NCI-H187 treated with DMSO at 0.1 percent for 48 hours (cell line): ENCODE measurements at places on chromosomes 13 and 19.

DNA sequence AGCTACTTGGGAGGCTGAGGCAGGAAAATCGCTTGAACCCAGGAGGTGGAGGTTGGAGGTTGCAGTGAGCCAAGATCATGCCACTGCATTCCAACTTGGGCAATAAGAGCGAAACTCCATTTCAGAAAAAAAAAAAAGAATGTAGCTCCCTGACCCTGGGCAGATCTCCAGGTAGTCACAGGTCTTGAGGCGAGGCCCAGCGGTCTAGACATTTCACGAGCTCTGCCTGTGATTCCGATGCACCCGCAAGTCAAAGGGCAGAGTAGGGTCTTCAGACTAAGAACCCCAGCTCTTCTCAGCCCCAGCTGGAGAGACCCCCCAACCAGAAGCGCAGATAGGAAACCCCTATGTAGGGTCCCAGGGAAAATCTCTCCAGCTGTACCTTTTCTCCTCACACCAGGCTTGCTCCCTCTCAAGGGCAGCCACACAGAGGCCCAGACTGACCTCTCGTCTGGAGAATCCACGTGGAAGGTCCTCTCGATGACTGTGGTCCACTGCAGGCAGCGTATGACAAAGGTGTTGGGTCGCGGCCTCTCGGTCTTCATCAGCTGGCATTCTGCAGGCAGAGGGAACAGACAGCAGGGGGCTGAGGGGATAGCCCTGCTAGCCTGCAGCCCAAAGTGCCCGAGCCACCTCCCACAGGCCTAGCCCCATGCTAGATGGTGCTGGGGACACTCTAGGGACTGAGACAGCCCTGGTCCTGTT, 28.4 kb upstream of the CCNP start:
- DNase-seq, result no peak

DNA sequence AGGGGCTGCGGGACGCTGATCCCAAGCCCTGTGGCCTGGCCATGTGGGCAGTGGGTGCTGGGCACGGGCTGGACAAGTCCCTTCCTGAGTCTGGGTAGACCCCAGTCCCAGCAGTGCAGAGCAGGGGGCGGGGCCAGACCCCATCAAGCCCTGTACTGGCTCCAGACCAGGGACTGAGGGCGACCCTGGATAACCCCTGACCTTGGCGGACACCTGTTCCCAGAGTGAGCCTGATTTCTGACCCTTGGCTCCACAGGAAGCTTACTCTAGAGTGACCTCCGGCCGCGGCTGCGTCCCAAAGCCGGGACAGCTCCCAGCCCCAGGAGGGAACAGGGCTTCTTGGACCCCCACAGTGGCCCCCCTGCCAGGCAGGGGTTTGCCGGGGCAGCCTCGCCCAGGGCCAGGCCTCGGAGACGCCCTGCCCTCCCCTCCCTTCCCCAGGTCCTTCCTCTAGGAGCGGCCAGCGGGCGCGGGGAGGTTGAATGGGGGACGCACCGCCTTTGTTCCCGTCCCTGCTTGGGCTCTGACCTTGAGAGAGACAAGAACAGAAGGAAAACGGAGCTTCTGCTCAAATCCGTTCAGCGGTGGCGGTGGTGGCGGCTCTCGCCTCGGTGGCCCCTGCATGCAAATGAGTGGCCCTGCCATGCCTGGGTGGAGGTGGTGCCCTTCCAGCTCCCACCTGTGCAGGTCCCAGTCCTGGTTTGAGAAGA, 2.3 kb upstream of the EFNA2 start:
- DNase-seq, result no peak

DNA sequence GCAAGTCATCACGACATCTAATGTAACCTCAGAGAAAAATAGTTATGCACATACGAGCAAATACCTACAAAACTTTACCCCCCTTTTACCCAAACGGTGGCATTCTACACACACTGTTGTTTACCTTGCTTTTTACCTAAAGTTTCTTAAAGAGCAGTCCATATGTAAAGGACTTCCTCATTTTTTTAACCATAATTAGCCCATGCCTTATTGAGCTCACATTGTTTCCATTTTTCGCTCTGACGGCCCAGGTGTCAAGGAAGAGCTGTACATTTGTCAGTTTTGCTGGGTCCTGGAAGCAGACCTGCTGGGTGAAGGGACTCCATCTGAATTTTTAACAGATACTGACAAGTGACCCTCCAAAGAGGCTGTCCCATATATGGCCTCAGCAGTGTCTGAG, 89.4 kb downstream of the STK24 start:
- DNase-seq, result no peak

- no peak for DNase-seq
These were observed 318.8 kb downstream of the SLITRK1 start for GRCh38 chr13:83563499-83563898.

- DNase-seq, result no peak
These were observed 170.3 kb downstream of the PTPRS start for GRCh38 chr19:5170329-5170745.

- no peak for DNase-seq
These were observed 25.1 kb upstream of the MEIS3 start for GRCh38 chr19:47444388-47444821.

DNA sequence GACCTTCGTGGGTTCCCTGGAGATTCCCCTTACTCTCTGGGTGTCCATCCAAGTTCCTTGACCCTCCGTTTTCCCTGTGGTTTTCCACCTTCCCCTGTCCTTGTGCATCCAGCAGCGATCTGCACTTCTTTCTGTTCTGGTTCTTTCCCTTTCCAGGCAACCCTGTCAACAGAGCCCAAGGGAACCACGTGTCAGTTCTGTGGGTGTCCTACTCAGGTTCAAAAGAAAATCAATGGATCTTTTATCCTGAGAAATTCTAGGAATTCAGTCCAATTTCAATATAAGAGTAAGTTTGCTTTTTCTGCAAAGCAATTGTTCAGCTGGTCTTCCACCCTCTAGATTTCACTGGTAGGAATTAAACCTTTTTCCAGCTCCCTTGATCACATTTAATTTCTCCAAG, 1394.8 kb upstream of the SLC10A2 start:
- no peak for DNase-seq

DNA sequence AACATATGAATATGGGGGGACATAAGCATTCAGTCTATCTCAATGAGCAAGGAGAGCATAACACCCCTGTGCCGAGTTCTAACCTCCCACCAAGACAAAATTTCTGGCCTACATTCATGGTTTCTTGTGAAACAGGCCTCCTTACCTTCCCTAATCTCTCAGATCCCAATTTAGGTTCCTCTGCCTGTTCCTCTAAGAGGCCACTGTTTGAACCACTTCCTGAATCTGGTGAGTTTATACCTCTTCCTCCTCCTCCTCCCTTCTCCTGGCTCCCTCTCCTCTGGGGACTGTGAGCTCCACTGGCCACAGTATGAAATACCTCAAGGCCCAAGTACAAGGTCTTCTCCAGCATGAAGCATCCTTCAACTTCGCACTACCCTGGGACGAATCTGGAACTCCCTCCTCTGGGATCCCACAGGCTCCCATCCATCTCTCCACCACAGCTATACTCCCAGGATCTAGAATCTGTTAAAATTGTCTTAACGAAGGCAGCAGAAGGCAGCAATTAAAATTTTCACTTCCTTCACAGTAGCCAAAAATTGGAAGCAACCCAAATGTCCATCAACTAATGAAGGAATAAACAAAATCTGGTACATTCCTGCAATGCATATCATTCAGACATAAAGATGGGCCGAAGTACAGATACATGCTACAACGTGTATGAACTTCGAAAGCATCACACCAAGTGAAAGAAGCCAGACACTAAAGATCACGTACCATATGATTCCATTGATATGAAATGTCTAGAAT, 7.8 kb upstream of the SIGLECL1 start:
- no peak for DNase-seq

- no peak for DNase-seq
These were observed 490.8 kb downstream of the RFC3 start for GRCh38 chr13:34308725-34309124.

GRCh38 chr19:6470173-6470572, 6.1 kb downstream of the CRB3 start:
- no peak for DNase-seq

DNA sequence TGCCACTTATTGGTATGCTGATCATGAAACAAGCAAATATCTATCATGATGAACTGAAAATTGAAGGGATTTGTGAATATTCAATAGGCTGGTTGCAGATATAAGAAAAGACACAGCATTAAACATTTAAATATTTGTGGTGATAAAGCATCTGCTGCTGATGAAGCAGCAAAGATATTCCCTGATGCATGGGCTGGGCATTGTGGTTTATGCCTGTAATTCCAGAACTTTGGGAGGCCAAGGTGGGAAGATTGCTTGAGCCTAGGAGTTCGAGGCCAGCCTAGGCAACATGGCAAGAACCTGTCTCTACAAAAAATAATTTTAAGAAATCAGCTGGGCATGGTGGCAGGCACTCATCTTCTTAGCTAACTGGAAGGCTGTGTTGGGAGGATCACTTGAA, 54.5 kb downstream of the GPR180 start:
- no peak for DNase-seq

DNA sequence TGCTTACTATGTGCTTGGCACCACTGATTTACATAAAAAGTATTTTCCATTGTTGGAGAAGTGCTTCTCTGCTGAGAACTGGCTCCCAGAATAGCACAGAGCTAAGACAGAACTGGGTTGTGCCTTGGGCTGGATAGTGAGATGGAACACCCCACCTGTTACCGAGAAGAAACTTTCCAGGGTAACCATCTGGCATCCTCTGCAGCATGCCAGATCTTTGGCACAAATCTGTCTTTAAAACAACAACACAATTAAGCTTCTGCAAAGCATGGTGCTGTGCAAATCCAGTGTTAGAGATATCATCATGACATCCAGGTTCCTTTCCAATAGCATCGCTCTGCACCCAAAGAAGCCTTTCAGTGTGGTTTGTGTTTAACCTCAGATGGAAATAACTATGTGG, 202.5 kb upstream of the RFC3 start:
- no peak for DNase-seq

GRCh38 chr13:35917942-35918645, 213.1 kb downstream of the DCLK1 start:
- DNase-seq, result no peak

DNA sequence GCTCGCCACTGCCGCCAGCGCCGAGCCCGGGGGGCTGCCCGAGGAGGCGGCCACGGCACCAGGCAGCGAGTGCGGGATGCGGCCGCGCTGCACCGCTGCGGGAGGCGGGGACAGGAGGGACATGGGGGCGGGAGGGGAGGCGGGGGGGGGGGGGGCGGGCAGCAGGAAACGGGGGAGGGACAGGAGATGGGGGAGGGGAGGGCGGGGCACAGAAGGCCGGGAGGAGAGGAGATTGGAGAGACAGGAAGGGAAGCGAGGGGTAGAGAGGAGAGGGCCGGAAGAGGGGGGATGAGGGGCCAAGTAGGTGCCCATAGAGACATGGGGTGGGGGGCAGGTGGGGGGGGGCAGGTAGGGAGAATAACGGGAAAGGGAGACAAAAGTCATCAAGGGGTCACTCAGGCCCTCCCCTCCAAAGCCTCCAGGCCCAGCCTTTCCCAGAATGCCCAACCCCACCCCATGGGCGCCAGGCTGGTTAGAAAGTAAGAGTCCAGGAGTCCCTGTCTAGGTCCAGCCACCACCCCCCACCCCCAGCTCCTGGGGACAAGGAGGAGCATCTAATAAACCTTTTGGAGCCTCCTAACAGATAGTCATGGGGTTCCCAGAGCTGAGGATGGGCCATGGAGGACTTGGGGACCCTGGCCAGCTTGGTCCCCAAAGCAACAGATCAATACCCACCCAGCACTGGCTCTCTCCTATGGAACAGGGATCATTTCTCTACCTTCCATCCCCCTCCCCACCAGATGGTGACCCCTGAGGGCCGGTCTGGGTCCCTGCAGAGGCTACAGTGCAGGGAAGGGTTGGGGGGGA, 9.5 kb downstream of the NR2F6 start:
- no peak for DNase-seq

- no peak for DNase-seq
These were observed 144.5 kb upstream of the ZNF536 start for GRCh38 chr19:30227661-30228112.

DNA sequence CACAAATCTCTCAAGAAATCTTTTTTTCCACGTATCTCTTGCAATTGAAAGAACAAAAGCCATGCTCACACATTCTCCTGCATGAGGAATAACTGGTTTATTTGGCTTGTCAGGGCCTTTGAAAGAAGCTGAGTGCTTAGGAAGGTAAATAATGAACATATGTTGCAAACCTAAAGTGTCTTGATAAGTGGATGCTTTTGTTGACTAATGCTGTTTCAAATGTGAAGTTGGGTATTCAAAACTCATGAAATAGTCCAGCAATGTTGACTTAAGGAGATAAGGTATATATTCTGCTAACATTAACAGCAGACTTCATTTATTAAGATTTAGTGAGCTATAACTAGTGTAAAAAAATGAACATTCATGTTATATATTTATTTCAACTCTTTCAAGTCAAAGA, 1792.7 kb upstream of the MIR17HG start:
- peak; percentile 91 for DNase-seq

- DNase-seq, result no peak
These were observed 392.5 kb downstream of the DIAPH3 start for GRCh38 chr13:59771272-59771671.

DNA sequence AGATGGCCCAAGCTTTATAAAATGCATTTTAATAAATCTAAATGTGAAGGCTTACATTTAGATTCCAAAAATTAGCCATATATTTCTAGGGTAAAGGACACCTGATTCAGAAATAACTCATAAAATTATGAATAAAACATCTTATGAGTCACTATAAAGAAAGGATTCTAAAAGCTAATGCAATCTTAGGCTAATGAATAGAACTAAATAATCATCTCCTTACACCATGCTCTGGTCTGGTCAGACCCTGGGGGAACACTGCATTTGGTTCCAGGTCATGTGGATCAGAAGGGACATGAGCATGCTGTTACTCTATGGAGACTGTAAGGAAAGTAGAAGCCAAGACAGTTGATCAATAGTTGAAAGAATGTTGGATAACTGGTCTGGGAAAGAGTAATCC, 370.4 kb downstream of the NDFIP2 start:
- DNase-seq, result no peak

DNA sequence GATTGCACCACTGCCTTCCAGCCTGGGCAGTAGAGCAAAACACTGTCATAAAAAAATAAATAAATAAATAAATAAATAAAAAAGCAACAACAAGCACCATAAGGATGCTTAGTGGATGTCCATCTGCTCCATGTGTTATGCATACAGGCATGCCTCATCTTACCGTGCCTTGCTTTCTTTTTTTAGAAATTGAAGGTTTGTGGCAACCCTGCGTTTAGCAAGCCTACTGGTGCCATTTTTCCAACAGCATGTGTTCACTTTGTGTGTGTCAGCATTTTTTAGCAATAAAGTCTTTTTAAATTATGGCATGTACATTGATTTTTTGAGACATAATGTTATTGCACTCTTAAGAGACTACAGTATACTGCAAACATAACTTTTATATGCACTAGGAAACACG, 68.3 kb downstream of the PEPD start:
- DNase-seq, result no peak

- DNase-seq, result no peak
These were observed 630 bp downstream of the NUCB1 start for GRCh38 chr19:48900477-48901406.
